ENCODE measurements at places on chromosomes 3 and 15.

- no peak overlapping the region for H3K4me3 ChIP-seq
- no peaks in the 10 kb centered on the region for H3K36me3 ChIP-seq
- H3K27me3 ChIP-seq = no peaks in the 10 kb centered on the region
- no peak for DNase-seq
These were observed 2.9 kb downstream of the PIAS1 start for GRCh38 chr15:68057034-68057433.

DNA sequence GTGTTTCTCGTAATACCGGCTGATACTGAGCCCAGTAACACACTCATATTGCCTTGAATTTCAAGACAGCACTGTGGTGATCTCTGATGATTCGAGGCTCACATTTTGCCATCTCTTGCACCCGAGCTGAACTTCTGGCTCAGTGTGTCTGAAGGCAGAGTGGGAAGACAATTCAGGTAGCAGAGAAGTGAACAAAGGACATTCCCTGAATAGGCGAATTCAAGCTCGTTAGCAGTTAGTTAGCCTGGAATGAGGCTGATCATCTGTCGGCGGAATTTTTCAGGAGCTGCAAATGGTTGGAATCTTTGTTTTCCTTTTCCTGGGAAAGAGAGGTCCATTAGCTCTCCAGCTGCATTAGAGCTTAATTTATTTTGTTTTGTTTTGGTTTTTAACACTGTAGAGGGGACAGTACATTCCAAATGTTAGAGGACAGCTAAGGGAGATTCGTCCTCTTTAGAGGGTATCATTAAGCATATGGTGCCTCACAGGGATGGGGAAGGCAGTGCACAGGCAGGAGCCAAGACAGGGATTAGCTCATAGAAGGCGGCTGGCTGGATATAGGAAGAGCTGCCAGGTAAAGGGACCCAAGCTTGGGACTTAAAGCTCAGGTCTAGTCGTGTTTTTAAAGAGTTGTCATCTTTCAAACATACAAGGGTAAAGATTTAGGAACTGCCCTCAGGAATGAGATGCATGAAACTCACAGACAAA lies 119.7 kb upstream of the DLG1 start:
- no peak overlapping the region for H3K27ac ChIP-seq
- no peak overlapping the region for H3K4me3 ChIP-seq
- DNase-seq = no peak

DNA sequence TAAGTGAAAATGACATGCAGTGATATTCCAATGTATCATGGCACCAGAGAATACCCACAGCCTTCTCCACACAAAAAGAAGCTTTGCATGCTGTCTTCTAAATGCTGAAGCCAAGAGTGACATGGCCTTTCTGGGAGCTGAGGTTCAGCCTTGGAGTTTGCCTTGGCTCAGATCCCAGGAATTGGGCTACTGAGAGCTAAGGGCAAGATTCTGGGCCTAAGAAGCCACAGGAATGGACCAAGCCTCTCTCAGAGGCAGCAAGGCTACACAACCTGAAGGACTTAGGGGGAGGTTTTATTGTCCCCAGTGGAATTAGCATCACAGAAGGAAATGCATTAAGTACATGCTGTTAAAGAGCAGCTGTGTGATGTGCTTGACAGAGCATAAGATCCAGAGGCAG lies 1078.5 kb downstream of the TUSC7 start:
- H3K36me3 ChIP-seq = no peaks in the 10 kb centered on the region
- DNase-seq = no peak
- H3K27me3 ChIP-seq = no peaks in the 10 kb centered on the region
- no peak overlapping the region for H3K4me3 ChIP-seq

- H3K36me3 ChIP-seq = no peaks in the 10 kb centered on the region
- H3K4me1 ChIP-seq = no peaks in the 10 kb centered on the region
- no peaks in the 10 kb centered on the region for H3K27me3 ChIP-seq
- DNase-seq = no peak
- H3K27ac ChIP-seq = no peak overlapping the region
These were observed 34.4 kb downstream of the RPL39L start for GRCh38 chr3:187104933-187105332.

DNA sequence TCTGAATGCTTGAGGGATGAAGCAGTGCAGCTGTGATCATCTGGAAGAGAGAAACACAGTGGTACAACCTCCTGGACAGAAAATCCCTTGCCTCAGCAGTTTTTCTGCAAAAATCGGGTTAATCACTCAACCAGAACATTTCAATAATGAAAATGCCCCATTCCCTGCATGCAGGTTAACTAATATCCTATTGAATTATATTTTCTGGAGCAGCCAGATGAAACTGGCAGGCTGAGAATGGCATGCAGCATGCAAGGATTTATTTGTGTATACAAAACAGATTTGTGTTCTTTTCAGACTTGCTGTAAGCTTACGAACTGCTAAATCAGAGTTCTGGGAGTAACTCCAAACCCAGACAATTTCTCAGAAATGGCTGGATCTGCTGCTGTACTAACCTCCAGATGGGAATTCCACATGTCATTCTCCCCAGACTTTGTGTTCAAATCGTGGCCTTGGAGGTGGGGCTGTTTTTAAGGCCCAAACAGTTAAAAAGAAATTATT lies 39.1 kb downstream of the SLC9A9 start:
- H3K27me3 ChIP-seq = no peaks in the 10 kb centered on the region
- no peak for DNase-seq
- H3K36me3 ChIP-seq = no peaks in the 10 kb centered on the region
- no peak overlapping the region for H3K4me3 ChIP-seq

DNA sequence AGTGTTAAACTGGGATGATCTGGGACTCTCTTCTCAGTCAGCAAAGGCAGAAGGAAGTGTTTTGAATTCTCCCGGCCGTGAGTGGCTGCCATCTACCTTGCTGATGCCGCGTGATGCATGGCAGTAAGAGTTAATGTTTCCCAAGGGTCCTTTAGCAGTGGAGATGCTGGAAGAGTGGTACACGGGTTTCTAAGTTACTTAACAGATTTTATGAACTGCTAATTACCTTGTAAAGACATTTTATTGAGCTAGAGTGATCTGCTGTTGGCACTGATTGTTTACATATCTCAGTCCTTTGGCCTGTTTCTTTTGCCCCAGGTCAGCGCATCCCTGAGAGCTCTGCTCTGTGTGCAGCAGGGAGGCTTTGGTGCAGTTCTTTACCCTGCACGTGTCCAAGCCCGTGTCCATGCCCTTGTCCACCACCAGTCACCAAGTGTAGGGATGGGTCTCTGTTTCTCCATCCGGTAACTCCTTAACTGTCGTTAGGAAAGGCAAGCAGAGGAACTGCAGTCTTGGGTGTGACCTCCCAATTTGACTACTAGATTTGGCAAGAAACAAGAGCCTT lies 172.3 kb downstream of the SLCO3A1 start:
- no peak overlapping the region for H3K4me3 ChIP-seq
- no peaks in the 10 kb centered on the region for H3K36me3 ChIP-seq
- H3K27me3 ChIP-seq = no peaks in the 10 kb centered on the region
- H3K4me1 ChIP-seq = peaks cover 1% of the 10 kb centered on the region
- DNase-seq = no peak
- no peak overlapping the region for H3K27ac ChIP-seq

DNA sequence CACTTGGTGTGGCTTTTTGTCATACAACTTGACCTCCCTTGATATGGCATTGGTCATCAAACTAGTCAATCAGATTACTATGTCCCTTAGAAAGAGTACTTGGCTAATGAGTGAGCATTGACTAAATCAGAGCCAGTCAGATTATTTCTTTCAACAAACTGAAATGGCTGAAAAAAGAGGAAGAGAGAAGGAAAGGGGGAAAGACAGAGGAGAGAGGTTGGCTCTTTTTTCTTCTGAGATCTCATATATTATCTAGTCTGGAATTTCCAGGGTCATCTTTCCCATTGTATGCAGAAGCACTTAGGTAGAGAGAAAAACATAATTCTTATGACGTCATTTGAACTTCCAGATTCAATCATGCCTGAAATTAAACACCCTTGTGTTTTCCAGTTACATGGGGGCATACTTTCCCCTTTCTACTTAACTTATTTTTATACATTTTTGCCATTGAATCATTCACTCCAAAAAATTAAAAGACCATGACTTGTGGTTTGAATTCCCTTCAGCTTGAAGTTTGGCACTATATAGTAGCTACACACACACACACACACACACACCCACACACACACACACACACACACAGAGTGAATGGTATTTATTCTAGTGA lies 387.8 kb downstream of the LSAMP start:
- no peaks in the 10 kb centered on the region for H3K36me3 ChIP-seq
- no peak overlapping the region for H3K27ac ChIP-seq
- H3K27me3 ChIP-seq = no peaks in the 10 kb centered on the region
- no peak for DNase-seq

GRCh38 chr15:51907136-51907862 lies 64.3 kb downstream of the LEO1 start:
- H3K4me3 ChIP-seq = no peak overlapping the region
- no peak for DNase-seq
- H3K4me1 ChIP-seq = no peaks in the 10 kb centered on the region
- no peaks in the 10 kb centered on the region for H3K36me3 ChIP-seq
- H3K27me3 ChIP-seq = no peaks in the 10 kb centered on the region
- H3K27ac ChIP-seq = no peak overlapping the region

- H3K27me3 ChIP-seq = no peaks in the 10 kb centered on the region
- no peak for DNase-seq
- H3K27ac ChIP-seq = no peak overlapping the region
These were observed 38.7 kb upstream of the MAN2C1 start for GRCh38 chr15:75407083-75407482.

GRCh38 chr3:178343433-178344038 lies 192.7 kb upstream of the KCNMB2 start:
- H3K36me3 ChIP-seq = no peaks in the 10 kb centered on the region
- no peak for DNase-seq
- no peaks in the 10 kb centered on the region for H3K27me3 ChIP-seq
- no peak overlapping the region for H3K27ac ChIP-seq
- no peak overlapping the region for H3K4me3 ChIP-seq
- no peaks in the 10 kb centered on the region for H3K4me1 ChIP-seq

DNA sequence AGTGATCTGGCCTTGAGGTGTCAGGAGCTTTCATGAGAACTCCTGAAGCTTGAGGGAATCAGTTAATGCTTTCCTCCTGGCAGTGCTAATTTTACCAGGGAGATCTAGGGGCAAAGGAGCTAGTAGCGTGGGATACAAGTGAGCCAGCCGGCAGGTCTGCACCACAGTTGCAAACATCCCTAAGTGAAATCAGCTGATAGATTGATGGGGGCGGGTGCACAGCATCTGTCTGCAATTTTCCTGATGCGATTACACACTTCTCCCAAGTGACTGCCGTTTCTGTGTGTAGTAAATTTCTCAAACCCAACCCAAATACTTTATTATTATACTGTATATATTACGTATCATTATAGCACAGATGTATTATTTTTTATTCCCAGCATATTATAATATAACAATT lies 304.5 kb downstream of the AGBL1 start:
- H3K4me3 ChIP-seq = no peak overlapping the region
- H3K27ac ChIP-seq = no peak overlapping the region
- no peaks in the 10 kb centered on the region for H3K36me3 ChIP-seq
- no peak for DNase-seq
- no peaks in the 10 kb centered on the region for H3K27me3 ChIP-seq

Measured in uterus (tissue), 4 donors.